ENCODE measurements at places on chromosomes 13 and 19. TPM values are rescaled to one million over a fixed set of nuclear protein-coding genes. Genes with fewer than 3 reads are reported as not detected.

GRCh38 chr13:51245583-51245982 is 23.4 kb downstream of the FAM124A start:
- no peak for DNase-seq

GRCh38 chr19:5958074-5958850 is 19.7 kb downstream of the RANBP3 start:
- DNase-seq, result no peak

GRCh38 chr13:111513766-111514609 is 193.5 kb downstream of the TEX29 start:
- DNase-seq, result no peak

DNA sequence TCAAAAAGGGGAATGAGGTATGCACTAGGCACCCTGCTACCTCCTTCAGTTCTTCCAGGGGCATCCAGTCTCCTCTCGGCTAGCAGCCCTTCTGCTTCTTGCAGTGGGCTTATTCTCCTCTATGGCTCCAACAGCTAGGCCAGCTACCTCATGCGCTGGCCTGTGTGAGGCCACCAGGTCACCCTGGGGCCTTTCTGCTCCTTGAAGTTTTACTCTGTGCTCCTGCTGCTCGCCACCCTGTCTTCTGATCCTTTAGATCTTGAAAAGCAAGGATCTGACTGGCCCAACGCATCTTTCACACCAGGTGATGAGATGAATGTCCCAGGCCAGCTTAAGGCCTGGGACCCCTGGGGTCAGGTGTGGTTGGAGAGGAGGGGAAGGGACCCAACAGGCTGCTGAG is 66.2 kb downstream of the RUBCNL start:
- DNase-seq, result no peak

The CATSPERD gene
- total RNA-seq, result not detected

- DNase-seq, result no peak
Measured at GRCh38 chr19:14577885-14578427, 4.9 kb upstream of the CLEC17A start.

GRCh38 chr13:73973156-73973555 is 161.0 kb downstream of the KLF12 start:
- DNase-seq, result no peak

GRCh38 chr13:29505950-29506349 is 89.5 kb downstream of the SLC7A1 start:
- no peak for DNase-seq

GRCh38 chr19:39333507-39333906 is 2.3 kb downstream of the GMFG start:
- DNase-seq, result no peak

DNA sequence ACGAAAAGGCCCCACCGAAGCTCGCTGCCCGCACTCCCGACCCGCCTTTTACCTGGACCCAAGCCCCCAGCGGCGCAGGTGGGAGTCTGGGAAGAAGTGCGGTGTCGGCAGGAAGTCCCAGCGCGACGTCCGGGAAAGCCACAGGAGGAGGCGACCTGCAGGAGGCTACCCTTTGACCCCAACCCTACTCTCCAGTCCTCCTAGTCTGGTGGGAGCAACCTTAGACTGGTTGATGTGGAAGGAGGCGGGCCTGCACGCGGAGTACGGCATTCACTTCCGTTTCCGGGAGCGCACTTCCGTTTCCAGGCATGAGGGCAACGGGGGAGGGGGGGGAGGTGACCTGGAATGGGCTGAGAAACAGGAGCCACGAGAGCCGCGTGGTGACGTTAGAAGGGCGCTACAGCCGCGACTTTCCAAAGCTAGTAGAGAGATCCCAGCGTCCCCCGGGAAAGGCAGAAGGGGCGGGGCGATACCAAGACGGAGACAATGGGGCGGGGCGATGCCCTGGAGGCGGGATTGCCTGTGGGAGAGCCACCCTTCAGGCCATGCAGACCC is 28.5 kb downstream of the ZNF266 start:
- peak; percentile 52 for DNase-seq

DNA sequence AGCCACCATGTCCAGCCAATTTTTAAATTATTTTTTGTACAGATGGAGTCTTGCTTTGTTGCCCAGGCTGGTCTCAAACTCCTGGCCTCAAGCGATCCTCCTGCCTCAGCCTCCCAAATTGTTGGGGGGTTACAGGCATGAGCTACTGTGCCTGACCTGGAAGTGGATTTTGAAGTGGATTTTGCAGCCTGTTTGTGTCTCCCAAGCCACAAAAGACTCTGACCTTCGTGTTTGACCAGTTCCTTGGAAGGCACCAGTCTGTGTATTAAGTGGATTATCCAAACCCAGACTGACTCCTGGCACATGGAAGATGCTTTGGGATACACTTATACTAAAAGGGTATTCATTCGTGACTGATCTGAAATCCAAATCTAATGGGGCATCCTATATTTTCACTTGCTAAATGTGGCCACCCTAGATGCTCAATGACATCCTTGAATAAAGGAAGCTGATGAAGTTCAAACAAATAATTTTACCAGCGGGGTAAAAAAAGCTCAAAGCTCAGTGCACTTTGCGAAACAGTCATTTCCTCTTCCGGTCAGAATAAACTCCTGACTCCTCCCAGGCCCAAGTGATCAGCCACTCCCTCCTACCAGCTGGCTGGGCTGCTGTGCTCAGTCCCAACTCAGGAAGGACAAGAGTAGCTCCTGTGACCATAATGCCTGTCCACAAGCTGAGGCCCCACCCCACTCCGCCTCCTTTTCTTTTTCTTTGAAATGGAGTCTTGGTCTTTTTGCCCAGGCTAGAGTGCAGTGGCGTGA is 32.6 kb upstream of the GATAD2A start:
- peak; percentile 35 for DNase-seq

The ZNF442 gene
- 10.2 TPM for total RNA-seq

DNA sequence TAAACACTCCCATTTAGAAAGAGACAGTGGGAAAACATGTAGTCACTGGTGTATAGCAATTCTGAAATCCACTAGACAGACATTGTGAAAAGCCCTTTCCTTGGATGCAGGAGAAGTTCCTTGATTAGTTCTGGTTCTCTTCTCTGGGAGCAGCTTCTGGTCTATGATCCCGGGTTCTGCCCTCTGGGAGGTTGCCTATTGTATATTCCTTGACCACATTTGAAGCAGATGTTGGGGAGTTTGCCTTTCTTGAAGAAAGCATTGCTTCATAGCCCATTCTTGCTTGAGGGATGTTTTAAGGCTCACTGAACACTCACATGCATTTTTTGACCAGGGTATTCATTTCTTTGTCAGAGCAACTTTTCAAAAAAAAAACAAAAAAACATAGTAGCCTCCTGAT is 211.9 kb downstream of the NDFIP2 start:
- DNase-seq, result no peak

The FLT3 gene
- 0.59 TPM for total RNA-seq

The KATNAL1 gene
- total RNA-seq, result 20.4 TPM

The CEACAM3 gene
- total RNA-seq, result 1.5 TPM

The NFIX gene
- 75.5 TPM for total RNA-seq

The LCP1 gene
- total RNA-seq, result 46.7 TPM

DNA sequence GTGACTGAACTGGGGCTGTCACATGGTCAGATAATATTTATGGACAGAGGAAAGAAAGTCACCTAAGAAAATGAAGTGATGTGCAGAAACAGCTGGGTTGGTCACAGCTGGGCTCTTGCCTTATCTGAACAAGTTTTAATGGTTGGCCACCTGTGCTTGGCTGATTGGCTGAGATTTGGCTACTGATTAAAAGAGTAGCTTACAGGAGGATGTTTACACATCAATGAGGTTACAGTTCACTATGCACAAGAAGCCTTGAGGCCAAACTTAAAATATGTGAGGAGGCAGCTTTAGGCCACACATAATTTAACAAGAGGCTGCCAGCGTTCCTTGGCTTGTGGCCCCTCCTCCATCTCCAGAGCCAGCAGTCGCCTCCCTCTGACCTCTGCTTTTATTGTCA is 99.2 kb upstream of the C1QTNF9B start:
- DNase-seq, result no peak

DNA sequence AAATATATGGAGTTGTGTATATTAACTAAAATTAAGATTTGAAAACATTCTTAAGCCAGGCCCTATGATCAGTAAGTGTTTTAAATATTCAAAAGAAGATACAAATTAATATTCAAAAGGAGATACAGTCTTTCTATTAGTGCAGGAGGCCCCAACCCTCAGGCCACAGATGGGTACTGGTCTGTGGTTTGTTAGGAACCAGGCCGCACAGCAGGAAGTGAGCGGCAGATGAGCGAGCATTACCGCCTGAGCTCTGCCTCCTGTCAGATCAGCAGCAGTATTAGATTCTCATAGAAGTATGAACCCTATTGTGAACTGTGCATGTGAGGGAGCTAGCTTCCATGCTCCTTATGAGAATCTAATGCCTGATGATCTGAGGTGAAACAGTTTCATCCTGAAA is 232.9 kb downstream of the FOXO1 start:
- no peak for DNase-seq

The BST2 gene
- 6.9 TPM for total RNA-seq

DNA sequence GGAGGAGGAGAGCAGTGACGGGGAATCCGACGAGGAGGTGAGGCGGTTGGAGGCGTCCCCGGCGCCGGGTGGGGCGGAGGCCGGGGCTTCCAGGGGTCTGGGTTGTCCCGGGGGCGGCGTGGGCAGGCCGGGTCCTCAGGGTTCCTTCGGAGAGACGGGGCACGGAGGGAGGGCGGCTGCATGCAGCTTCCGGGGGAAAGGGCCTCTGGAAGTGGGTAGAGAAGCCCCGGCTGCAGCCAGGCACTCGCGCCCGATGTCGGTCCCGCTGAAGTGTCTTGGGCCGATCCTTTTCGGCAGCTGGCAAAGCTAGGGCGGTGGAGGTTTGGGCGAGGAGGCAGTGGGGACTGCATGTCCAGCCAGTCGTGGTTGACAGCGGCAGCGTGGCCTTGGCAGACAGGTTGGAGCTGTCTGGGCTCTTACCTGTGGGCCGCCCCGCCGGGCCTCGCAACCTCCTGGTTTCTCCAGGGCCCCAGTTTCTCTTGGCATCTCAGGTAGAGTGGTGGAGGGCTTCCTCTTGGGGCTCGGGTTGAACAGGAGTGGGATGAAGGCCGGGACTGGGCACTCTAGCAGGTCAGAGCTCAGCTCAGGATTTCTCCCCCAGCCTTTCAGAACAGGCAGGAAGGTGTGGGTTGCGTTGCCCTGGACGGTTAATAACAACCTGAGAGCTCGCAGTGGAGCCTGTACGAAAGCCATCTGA is 690 bp downstream of the KMT2B start:
- no peak for DNase-seq

The TPGS1 gene
- 10.6 TPM for total RNA-seq

The ZNF66 gene
- total RNA-seq, result 7.4 TPM

The C19orf33 gene
- 18.3 TPM for total RNA-seq

- DNase-seq, result no peak
Measured at GRCh38 chr13:93017493-93018112, 209.0 kb upstream of the GPC6 start.

DNA sequence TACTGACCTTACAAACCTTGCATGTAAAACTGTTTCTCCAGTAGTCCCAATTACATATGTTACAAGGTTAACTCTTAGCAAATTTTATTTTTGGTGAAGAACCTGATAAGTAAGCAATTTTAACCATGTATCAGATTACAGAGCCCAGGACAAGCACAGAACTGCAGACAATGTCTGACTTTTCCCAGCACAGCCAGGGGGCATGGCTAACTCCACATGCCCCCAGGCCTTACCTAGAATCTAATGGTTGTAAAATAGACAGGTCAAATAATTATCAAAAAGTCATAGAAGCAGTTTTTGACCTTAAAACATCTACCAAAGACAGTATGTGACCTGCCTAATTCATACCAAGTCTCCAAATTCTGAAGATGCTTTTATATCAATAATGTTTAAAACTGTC is 364.1 kb downstream of the FOXO1 start:
- no peak for DNase-seq

- no peak for DNase-seq
Measured at GRCh38 chr13:108967371-108967770, 338.0 kb downstream of the MYO16 start.

- no peak for DNase-seq
Measured at GRCh38 chr13:109401891-109402290, 384.5 kb downstream of the IRS2 start.

The ZNF415 gene
- 12.5 TPM for total RNA-seq
